ENCODE measurements at places on chromosomes 16 and 17.
A peak's percentile ranks its signal among the peaks of the same experiment; 100 is the strongest.

- no peak for DNase-seq
Measured at GRCh38 chr17:49823614-49824013, 24.3 kb downstream of the TAC4 start.

DNA sequence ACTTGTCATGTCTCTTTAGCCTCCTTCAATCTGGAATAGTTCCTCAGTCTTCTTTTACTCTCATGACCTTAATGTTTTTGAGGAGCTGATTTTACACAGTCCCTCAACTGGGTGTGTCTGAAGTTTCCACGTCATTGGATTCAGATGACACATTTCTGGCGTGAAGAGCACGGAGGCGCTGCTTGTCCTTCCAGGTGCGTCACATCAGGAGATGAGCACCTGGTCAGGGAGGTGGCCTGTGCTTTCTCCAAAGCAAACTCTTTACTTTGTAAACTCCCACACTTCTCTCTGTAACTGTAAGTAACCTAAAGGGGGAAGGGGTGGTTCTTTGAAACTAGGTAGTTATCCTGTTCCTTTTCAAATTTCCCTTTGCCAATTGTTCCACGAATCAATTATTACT lies 52.5 kb upstream of the MNT start:
- no peak for DNase-seq

- DNase-seq, result no peak
Measured at GRCh38 chr16:28513484-28514181, 7.0 kb upstream of the IL27 start.

GRCh38 chr16:25250467-25250866 lies 7.2 kb downstream of the ZKSCAN2 start:
- DNase-seq, result no peak

- no peak for DNase-seq
Measured at GRCh38 chr16:55476625-55477533, 2.1 kb upstream of the MMP2 start.

DNA sequence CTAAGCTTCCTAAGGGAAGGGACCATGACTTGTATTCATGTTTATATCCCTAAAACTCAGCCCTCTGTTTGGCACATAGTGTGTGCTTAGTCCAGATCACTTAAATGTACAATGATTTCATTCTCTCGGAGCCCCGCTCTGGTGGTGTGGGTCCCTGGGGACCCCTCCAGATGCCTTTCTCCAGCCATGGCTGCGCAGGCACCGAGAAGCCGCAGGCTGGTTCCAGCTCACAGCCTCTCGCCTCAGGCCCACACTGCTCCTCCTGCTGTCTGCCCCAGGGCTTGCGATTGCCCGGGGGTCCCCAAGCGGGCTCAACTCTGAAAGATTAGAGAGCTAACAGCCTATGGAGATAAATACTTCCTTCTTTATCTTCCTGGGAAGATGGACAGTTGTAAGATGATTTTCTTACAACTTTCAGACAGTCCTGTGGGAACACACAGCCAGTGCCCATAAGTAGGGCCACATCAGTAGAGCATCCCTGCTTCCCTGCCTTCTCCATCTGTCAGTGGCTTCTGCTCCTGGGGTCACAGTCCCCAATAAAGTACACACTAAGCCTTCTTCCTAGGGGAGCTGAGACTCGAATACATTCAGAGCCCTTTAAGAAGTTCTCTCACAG lies 66.2 kb downstream of the CENPV start:
- peak; percentile 1 for DNase-seq

DNA sequence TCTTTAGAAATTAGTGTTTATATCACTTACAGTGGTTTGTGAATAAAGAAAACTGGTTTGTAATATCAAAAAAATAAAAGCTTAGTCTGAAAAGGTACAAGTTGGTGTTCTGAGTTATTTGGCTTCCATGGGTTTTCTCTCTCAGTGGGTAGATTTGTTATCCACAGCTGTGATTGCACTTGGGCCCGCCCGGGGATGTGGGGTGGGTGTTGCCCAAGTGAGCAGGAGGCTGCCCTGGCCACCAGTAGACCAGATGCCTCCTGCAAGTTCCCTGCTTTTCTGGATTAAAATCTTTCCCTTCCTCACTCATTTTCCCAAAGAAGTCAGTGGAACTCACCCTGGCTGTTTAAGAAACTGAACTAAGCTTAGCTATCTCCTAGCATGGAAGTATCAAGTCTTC lies 380.6 kb downstream of the RBFOX1 start:
- DNase-seq, result no peak

DNA sequence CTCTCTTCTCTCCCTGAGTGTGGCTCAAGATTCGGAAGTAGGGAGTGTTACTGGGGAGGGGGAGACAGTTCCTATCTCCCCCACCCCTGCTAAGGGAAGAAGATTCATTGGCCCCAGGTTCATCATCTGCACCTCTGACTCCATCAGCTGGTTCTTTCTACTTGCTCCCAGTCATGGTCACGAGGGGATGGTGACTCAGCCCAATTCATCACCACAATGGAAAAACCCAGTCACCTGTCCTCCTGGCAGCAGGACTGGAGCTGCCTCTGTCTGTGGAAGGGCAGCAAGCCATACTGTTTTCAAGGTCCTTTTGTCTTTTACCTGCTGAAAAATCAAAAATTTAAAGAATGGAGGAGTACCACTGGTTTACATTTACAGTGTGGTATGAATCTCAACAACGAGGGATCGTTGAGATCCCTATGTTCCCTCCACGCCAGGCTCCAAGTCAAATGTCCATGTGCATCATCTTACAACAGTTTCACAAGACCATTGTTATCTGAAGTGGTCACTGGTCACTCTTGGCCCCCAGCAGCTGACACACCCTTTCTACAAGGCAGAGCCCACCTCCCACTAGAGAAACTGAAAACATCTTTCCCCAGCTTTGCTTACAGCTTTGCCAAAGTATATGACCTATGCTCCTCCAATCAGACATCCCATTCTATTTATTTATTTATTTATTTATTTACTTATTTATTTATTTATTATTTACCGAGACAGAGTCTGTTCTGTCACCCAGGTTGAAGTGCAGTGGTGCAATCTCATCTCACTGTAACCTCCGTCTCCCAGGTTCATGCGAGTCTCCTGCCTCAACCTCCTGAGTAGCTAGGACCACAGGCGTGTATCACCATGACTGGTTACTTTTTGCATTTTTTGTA lies 40.4 kb upstream of the NDRG4 start:
- DNase-seq, result no peak

GRCh38 chr17:9763643-9764042 lies 27.7 kb downstream of the DHRS7C start:
- no peak for DNase-seq

DNA sequence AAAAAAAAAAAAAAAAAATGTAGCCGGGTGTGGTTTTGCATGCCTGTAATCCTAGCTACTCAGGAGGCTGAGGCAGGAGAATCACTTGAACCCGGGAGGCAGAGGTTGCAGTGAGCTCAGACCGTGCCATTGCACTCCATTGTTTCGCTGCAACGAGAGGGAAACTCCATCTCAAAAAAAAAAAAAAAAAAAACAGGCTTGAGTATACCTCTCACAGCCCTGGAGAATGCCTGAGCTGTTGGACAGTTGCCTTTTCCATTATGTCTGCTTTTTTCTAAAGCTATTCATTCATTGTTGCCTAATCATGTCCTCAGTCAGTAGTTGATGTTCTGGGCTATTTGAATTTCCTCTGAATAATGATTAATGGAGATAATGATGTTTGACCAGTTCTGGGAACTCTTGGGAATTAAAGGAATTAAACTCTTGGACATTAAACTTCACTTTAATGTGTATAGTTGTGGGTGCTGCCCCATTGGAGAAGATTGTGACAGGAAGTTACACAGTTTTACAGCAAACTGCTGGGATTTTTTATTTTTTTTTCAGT lies 11.8 kb downstream of the HMOX2 start:
- no peak for DNase-seq

DNA sequence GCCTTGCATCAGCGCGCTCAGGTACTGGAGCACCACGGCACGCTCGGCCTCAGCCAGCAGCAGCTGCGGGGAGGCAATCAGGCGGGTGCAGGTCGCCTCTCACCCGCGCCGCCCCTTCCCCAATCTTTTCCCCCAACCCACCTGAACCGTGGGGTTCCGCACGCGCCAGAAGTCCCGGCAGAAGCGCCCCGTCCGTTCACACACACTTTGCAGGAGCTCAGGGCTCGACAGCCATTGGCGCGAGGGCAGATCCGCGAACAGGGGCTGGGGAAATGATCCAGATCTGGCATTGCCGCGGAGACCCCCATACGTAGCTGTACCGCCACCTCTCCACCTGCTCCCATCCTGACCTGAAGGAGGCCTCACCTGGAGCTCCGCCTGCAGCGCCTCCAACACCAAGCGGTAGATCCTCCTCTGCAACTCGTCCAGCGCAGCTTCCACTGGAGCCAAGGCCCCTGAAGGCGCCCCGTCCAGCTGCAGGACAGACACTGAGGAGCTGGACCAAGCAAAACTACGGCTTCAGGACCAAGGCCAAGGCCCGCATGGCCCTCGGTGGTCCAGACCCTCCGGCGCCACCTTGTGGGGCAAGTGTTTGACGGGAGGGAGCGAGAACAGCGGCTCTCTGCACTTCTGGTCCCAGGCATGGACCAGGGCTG lies 1.4 kb upstream of the MATCAP1 start:
- DNase-seq, result peak; percentile 75

GRCh38 chr16:90018652-90019542 lies at the start of gene DBNDD1:
Gene DBNDD1 (minus strand): TSS chr16:90019456. CDS start chr16:90019341, 115 bp downstream.
- no peak for DNase-seq

DNA sequence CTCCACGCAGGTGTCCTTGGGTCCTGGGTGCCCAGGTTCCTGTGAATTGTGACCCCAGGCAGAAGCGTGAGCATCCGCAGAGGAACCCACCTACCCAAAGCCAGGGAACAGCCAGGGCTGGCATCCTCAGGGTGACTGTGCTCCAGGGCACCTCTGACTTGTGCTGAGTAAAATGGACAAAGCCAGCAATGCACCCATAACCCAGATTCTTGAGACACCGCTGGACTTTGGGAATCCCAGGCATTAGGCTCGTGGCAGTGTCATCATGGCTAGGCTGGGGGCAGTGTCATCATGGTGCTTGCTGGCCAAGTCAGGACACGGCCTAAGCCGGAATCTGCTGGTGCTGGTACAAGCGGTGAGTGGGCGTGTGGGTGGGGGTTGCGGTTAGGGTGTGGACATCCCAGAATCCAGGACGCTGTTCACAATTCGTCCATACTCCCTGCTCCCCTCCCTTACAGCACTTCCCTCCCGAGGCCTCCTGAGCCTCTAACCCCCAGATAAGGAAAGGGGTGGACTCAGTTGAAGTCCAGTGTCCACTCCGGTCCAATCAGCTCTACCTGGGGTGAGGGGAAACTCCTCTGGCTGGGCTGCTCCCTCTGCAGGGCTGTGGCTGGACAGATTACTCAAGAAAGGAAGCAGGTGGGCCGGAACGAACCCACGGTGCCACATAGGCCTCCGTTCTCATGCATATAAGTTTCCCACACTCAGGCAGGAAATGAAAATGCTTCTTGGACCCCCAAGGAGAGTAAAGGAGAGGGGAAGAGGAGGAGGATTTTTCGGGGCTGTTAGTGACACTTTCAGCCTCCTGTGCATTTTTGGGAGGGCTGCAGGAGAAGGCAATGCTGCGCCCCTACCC lies 138.9 kb downstream of the SEC14L1 start:
- no peak for DNase-seq

GRCh38 chr16:75252049-75252864 lies 833 bp upstream of the BCAR1 start:
- no peak for DNase-seq

DNA sequence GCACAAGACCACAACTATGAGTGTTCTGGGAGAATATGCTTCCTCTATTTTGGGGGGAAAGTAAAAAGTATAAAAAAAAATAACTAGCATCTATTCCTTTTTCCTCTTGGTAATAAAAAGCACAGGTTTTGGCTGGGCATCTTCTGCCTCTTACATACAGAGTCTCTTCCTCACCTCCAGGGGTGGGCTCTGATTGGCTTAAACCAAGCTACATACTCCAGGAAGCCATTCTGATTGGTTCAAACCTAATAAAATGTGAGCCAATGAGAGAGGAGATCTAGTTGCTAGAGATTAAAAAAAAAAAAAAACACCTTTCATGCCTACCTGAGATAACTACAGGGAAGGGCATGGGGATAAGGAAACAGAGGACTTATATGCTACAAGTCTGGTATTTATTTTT lies 365.9 kb upstream of the ERCC4 start:
- DNase-seq, result no peak

DNA sequence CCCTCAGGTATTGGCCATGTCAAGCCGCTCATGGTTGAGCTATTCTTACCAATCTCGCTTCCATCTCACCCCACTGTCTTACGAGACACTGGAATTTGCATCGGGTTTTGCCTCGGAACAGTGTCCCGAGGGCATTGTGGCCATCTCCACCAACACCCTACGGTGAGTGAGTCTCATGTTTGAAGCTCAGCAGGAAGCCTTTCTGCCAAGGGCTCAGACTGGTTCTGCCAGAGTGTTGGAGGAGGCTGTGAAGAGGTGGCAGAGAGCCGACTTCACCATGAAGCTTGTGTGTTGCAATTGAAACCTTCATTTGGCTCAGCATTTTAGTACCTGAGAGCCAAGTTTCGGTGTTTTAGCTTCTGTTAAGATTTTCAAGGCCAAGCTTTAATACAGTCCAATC lies 38.0 kb downstream of the SF3B3 start:
- no peak for DNase-seq

DNA sequence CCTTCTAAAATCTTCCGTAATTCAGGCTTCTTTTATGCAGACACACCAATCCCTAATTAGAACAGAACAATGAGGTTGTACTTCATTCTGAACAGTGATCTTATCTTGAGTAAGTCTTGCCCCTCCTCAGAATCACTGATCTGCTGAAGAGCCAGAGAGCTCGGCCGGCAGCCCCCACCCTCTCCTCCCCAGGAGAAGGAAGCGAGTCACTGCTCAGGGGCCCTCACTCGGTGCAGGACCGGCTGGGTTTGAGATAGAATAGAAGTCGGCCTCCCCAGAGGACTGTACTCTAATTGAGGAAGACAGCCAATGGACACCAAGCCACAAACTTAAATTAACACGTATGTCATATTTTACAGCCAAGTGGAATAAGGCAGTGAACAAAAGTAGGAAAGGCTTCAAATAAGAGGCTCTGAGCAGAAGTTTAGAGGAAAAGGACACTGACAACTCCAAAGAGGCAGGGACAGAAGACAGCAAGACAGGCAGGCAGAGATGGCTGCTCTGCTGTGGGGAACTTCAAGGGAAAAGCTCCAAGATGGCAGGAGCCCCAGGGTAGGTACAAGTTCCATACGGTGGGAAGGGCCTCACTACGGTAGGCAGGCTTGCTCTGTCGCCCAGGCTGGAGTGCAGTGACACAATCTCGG lies 18.6 kb downstream of the CREBBP start:
- peak; percentile 22 for DNase-seq

- DNase-seq, result no peak
Measured at GRCh38 chr17:42459256-42459800, 650 bp downstream of the ATP6V0A1 start.

DNA sequence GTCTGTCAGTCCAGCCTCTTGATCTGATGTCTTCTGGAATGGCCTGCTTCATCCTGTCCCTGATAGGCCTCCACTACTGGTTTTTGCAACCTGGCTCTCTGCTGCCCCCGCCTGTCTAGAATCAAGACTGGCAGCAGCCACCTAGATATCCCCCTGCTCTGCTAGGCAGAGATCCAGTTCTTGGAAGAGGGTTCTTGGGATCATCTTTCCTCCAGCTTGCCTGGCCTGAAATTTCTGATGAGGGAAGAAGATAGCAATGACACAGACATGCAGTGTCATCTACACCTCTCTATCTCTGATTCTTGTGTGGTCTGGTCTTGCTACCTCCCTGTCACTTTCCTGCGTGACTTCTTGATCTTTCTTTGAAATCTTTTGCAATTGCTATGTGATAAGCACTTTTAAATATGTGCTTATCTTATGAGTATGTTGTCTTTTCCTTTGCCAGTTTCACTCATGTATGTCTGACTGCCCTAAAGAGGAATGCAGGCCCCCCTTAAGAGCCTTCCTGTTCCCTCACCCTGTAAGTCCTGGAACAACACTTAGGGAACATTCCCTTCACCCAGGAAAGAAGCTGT lies 20.3 kb upstream of the NFATC3 start:
- DNase-seq, result peak; percentile 68

- DNase-seq, result no peak
Measured at GRCh38 chr16:81318711-81319110, 3.9 kb downstream of the GAN start.

Data from Kasumi-1 (cell line).